ENCODE measurements at places on chromosomes 13 and 19.

DNA sequence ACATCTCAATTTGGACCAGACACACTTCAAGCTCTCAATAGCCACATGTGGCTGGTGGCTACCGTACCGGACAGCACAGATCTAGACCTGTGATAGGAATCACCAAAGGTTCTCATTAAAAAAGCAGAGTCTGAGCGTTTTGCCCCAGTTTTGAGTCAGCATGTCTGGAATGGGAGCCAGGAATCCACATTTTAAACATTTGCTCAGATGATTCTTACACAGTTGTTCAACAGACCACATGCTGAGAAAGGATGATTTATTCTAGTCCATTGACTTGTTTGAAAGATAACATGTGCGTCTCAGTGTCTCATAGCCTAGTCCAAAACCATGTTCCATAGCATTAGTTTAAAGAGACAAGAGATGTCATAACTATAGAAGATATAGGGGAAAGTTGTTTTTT is 53.4 kb downstream of the FLT3 start:
- DNase-seq, result no peak

DNA sequence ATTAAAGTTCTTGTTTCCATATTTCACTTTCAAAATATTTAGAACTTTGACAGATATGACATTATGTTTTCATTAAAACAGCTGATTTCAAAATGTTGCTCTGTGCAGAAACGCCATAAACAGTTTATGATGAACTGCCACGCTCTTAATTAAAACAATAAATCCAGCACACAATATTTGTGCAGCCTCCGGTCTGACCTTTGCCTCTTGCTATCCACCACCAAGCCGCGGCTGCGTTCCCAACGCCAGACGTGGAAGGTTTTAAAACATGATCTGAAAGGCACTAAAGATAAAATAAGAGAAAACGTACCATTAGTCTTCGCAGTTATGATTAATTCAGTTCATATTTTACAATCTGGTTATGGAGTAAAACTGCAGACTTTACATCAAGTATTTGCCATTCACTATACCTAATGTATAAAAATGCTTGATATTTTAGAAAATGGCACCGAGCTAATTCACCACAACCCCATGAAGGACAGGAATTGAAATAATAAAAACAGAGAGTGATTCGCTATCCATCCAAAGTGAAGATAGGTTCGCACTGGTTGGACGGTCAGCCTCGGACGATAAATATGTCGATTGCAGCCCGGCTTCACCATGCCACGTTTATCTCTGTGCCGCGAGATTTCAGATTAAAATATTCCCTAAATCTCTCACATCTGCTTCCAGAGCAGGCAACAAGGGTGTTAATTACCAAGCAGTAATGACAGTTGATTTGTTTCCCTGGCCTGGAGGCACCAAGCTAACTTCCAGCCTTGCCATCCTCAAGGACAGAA is 103.3 kb upstream of the ZNF507 start:
- no peak for DNase-seq

DNA sequence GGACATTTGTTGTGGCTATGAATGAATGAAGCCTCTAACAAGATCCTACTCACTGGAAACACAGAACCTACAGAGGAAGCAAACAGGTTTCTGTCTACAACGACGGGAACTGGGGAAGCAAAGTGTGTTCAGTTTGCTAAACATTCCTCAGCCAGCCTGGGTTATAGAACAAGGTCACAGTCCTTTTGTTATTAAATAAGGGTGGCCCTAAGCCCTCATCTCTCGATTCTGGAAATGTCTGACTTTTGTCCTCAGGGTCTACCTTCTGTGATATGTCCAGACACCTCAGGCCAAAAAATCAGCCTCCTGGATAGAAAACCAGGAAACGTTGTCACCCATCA is 64.6 kb upstream of the ARHGEF7 start:
- no peak for DNase-seq

GRCh38 chr13:112775791-112776279 is 86.0 kb downstream of the ATP11A start:
- DNase-seq, result no peak

GRCh38 chr13:41763782-41764181 is 197.1 kb downstream of the VWA8 start:
- DNase-seq, result no peak

DNA sequence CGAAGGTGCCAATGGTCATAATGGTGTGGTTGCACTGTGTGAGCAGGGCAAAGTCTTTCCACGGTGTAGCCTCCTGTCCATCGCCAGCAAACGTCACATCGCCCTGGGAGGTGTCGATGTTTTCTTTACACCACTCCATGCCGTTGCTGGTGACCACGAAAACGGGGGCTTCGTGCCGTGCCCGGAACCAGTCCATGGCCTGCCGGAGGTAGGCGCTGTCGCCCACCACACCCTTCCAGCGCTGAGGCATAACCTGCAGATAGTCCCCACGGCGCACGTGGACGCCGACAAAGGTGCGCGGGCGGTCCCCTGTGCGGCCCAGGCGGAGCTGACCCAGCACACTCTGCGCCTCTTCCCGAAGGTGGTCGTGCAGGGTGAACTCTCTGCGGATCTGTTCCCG is 2.1 kb downstream of the FUT1 start:
- no peak for DNase-seq

DNA sequence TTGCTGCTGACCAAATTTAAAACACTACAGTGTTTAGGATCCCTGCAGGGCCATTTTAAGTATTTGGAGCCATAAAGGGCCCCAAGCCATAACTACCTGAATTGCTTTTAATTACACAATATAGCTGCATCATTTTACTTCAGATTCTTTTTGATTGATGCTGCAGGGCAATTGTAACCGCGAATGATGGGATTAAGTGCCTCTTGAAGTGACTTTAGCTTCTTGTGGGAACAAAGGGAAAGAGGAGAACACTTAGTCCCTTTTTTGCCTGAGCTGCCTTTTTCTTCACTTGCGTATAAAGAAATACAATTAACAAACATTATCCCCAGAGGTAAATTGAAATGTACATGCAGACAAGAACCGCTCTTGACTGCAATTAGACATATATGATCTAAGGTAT is 228.5 kb downstream of the ZIC5 start:
- DNase-seq, result no peak

DNA sequence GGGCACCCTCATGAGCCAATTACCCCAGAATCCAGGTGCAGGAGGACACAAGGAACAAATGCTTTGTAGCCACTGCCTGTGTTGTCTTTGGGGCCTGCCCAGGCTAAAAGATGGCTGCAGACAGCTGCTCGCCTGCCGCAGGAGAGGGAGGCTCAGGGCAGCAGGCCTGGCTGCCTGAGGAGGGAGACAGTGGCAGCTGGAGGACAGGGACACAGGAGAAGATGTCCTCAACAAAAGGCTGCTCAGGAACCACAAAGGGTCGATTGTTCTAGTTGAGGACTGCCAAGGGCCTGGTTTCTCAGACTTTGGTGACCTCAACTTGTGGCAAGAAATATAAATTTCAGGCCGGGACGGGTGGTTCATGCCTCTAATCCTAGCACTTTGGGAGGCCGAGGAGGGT is 7.6 kb downstream of the SIRT2 start:
- no peak for DNase-seq

DNA sequence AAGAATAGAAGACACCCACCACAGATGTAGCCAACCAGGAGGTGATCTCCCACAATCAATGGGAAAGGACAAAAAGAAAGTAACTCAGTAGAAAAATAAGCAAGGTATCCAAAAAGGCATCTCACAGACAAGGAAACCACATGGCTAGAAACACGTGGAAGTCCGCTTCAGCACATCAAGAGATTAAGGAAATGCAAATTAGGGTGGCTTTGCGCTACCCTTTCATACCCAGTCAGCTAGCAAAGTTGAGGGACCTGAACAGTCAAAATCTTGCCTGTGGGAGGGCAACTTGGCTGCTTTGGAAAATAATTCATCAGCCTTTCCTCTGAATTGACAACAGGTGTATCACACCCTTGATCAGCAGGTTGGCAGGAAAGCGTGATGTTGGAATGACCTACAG is 11.6 kb upstream of the UQCR11 start:
- no peak for DNase-seq

DNA sequence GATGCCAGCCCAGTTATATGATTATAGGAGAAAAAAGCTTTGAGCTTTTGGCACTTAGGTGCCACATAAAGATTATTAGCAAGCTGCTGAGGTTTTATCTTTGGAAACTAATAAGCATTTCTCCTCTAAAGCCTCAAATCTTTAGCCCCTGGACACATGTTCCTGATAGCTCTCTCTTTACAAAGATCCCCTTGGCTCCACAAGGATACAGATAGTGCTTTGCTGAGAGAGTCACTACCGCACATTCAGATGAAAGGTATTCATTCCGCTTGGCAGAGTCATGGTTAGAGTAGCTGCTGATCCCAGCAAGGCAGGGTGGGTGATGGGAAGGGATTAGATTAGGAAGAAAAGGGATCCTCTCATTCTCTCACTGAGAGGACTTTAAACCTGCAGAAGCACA is 28.2 kb upstream of the PSG7 start:
- DNase-seq, result no peak

- no peak for DNase-seq
Observed at GRCh38 chr13:112055036-112055914, 11.7 kb upstream of the SOX1 start.

GRCh38 chr19:18500376-18500775 is 21.5 kb downstream of the ELL start:
- no peak for DNase-seq

DNA sequence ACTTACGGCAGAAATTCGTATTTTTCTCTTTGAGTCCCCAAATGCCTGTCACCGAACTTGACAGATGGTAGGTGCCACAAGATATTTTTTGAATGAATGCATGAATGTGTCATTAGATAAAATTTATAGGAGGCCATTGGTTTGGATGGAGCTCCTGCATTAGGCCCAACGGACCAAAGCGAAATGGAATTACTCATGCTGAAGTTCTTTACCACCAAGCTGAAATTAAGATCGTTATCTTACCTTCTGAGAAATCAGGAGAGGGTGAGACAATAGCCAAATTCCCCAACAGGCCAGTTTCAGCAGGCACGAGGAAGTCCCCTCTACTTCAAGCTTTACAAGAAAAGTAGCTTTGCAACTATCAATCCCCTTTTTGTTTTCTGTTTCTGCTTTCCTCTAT is 452.5 kb upstream of the ARGLU1 start:
- no peak for DNase-seq

GRCh38 chr13:28552288-28552687 is 57.4 kb upstream of the FLT1 start:
- DNase-seq, result no peak

- no peak for DNase-seq
Observed at GRCh38 chr13:73572824-73573223, 514.0 kb downstream of the KLF5 start.

GRCh38 chr13:113479179-113479578 is 11.3 kb downstream of the DCUN1D2 start:
- no peak for DNase-seq

DNA sequence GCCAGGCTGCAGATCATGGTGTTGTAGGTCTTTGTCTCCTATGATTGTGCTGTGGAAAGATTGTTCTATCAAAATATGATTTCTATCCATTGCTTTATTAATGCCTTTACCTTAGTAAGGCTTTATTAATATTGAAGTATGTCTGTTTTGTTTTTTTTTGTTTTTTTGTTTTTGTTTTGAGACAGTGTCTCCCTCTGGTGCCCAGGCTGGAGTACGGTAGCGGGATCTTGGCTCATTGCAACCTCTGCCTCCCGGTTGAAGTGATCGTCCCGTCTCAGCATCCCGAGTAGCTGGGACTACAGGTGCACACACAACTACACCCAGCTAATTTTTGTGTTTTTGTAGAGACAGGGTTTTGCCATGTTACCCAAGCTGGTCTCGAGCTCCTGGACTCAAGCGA is 7.7 kb downstream of the IRGC start:
- no peak for DNase-seq

DNA sequence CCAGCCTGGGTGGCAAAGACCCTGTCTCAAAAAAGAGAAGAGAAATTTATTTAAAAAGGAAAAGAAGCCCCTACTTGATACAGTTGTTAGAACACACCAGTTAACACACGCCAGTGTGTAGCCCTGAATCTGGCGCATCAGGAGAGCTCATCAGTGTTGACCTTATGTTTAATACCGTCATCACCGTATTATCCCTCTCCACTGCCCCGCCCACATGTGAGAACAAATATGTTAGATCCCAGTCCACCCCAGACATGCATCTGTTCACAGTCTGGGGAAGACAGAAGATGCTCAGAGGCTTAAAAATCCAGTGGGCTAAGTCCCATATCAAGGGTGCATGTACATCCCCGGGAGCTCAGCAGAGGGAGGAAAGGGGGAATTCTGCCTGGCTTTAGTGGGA is 155.2 kb downstream of the DPF1 start:
- no peak for DNase-seq

- DNase-seq, result no peak
Observed at GRCh38 chr19:1483979-1484428, 5.0 kb upstream of the C19orf25 start.

DNA sequence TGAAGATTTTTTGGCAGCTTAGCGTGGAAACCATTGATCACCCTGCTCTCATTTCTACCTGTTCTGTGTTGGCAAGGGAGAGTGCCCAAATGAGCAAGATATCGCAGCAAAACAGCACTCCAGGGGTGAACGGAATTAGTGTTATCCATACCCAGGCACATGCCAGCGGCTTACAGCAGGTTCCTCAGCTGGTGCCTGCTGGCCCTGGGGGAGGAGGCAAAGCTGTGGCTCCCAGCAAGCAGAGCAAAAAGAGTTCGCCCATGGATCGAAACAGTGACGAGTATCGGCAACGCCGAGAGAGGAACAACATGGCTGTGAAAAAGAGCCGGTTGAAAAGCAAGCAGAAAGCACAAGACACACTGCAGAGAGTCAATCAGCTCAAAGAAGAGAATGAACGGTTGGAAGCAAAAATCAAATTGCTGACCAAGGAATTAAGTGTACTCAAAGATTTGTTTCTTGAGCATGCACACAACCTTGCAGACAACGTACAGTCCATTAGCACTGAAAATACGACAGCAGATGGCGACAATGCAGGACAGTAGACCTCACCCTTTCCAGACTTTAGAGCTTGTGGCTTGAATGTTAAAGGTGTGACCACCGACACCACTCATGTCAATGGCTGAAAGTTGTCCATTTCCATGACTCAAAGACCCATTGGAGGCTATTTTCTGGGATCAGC is 5.8 kb downstream of the CEBPG start:
- no peak for DNase-seq

DNA sequence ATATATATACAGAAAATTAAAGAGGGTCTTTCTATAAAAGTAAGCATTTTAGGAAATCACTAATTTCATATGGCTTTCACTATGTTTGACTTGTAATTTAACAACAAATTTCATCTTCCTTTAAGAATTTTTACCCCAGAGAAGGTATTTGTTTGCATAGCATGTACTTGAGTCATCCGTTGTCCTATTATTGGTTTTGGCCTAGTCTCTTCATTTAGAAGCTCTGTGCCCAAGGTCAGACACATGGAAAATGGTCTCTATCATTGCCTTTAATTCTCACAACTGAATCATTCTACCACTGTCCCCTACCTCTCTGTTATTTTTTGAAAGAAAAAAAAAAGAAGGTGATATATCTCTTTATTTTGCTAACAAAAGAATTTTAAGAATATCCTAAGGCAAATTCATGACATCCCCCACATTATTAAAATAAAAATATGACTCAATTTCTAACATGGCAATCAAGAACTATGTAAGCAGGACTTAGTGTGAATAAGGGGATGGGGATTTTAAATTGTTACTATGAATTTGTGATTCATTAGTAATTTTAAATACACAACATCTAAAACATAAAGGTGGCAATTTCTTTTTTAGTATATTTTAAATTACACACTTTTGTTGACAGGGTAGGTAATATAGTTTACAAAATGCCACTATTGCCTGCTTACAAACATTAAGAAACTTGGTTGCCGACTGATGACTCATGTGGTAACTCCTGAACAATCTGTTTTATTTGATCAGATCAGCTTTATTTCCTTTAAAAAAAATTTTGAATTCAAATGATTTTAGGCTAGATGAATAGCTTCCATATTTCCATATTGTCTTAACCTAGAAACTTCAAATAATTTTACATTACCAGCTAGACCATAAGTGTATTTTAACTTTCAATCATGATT is 13.9 kb downstream of the SLITRK5 start:
- DNase-seq, result no peak

Measured in brain pericyte (primary cell).